Right ventricle myocardium inferior (tissue), 1 donor: ENCODE measurements at places on chromosomes 1 and 21. TPM values are rescaled to one million over a fixed set of nuclear protein-coding genes. Genes with fewer than 3 reads are reported as not detected.

- no peak for DNase-seq
Measured at GRCh38 chr1:17195731-17196130, 9.2 kb upstream of the PADI1 start.

The S100A16 gene
- 49.2 TPM for total RNA-seq

DNA sequence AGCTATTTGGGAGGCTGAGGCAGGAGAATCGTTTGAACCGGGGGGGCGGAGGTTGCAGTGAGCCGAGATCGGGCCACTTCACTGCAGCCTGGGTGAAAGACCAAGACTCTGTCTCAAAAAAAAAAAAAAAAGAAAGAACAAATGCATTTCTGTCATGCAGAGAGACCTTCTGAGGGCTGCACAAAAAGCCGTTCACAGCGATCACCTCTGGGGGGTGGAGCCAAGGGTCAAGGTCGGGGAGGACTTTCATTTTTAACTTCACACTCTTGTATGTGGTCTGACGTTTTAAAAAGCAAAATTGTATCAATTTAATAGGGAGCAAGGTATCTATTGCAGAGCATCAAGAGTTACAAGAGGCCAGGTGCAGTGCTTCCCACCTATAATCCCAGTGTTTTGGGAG, 26.6 kb upstream of the CLDN14 start:
- DNase-seq: no peak

The SNAPIN gene
- 64.0 TPM for total RNA-seq

DNA sequence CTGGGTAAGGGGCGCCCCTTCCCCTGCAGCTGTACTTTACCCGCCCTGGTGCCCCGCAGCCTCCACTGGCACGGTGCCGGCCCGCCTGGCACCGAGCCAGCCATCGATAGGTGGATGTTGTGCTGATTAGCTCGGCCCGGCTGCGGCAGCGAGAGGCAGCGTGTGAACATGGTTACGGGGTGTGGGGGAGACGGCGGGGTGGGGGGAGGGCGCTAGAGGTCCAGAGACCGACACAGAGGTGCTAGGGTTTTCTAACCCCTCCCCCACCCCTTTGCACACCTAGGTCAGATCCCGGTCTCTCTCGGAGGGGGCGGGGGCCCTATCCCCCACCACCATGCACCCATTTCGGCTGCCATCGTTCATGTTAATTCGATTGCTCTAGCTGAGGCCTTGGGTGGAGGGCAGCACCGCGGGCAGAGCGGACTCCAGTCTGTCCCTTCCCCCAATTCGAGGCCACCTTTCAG, 6.7 kb downstream of the EFNA4 start:
- DNase-seq: peak; percentile 65

DNA sequence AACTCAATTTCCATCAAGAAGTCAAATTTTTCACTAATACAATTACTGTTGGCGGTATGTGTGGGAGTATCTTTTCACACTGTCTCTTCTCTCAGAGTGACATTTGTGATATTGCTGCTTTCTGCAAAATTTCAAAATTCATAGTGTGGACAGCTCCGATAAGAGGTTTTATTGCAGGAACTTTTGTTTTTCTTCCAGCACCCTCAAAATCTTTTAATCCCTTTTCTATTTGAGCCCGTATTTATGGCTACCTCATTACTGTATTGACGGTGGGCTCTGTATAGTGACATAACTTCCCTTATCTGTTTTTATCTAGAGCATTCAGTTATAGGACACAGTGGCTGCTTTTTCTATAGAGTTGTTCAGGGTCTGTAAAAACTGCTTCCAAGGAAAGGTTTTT, 794.4 kb upstream of the TMPRSS15 start:
- DNase-seq: no peak

DNA sequence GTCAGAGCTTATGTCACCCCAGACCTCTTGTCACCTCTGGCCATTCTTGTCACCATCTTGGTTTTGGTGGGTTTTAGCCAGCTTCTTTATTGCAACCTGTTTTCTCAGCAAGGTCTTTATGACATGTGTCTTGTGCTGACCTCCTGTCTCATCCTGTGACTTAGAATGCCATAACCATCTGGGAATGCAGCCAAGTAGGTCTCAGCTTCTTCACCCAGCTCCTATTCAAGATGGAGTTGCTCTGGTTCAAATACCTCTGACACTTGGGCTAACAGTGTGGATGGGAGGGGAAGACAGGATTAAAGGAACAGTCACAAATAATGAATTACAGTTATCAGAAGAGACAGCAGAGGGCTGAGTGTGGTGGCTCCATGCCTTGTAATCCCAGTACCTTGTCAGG, 30.5 kb upstream of the PIK3CD start:
- no peak for DNase-seq

GRCh38 chr1:203035111-203036000, 9.1 kb downstream of the PPFIA4 start:
- no peak for DNase-seq

GRCh38 chr1:118918230-118918939, 69.8 kb downstream of the TBX15 start:
- no peak for DNase-seq
